Esophagus muscularis mucosa (tissue), 4 donors: ENCODE measurements at places on chromosomes 6 and 20. TPM values are rescaled to one million over a fixed set of nuclear protein-coding genes. Genes with fewer than 3 reads are reported as not detected.
A peak's percentile ranks its signal among the peaks of the same experiment; 100 is the strongest.

ADAM33 gene
- total RNA-seq: 79.7 TPM

RSPH9 gene
- total RNA-seq: not detected

VGLL2 gene
- total RNA-seq: not detected

FAM217A gene
- total RNA-seq: not detected

RAET1E gene
- total RNA-seq: not detected

APCDD1L gene
- total RNA-seq: 0.58 TPM

RAD21L1 gene
- not detected for total RNA-seq

C6orf163 gene
- total RNA-seq: 2.5 TPM

ADGRF4 gene
- total RNA-seq: 0.32 TPM

DNA sequence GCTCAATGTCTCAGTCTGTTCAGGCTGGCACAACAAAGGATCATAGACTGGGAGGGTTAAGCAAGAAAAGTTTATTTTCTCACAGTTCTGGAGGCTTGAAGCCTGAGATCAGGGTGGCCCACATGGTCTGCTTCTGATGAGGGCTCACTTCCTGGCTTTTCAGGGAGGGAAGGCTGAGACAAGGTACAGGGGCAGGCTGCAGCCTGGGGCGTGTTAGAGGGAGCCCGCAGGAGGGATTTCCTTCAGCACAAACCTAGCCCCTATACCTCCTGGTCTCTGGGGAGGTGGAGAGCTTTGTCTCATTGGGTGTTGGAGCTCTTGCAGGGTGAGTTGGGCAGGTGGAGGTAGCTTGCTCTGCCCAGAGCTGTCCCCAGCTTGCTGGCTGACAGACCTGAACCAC, 81.1 kb upstream of the GPR6 start:
- DNase-seq: no peak

DNA sequence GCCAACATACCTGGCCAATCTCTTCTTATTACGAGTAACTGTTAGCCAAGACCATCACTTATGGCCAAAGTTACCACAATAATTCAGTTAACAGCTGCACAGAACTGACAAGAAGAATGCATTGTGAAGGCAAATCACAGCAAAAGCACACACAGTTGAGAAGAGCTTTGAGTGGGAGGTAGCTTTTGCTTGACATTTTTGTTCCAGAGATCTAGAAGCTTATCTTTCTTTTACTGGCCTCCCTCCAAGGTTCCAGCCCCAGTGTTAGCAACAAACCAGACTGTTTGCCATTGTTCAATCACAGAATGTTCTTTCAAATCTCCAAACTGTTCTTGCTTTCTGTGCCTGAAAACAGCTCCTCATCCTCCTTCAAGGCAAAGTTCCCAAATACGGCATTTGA, 35.9 kb upstream of the IRAK1BP1 start:
- no peak for DNase-seq

- DNase-seq: peak; percentile 92
These were observed 181.6 kb upstream of the ECI2 start for GRCh38 chr6:4316867-4317400.

GRCh38 chr6:16450285-16450684, 211.9 kb downstream of the GMPR start:
- no peak for DNase-seq

DNA sequence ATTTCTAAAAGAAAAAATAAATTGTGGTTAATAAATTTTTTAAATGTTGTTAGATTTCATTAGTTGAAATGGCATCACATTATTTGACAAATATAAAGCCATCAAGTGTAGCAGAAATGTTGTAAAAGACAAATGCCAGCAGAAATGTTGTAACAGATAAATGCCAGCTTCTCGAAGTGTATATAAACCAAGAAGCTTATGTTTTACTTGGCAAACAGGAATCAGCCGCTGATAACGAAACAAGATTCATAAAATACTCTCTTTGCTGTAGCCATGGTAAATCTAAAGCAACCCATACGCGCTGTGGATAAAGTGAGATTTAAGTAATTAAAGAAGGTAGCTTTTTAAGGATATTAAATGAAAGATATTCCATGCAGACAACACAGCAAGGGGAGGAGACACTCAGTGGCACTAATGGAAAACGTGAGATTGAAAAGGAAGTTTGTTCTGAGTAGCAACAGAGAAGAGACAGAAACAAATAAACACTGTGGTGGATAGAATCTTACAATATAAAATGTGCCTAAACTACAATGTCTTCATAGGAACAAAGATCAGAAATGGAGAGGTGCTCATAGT, 29.6 kb downstream of the BTBD9 start:
- DNase-seq: no peak

- DNase-seq: no peak
These were observed 103.3 kb upstream of the BACH2 start for GRCh38 chr6:90399970-90400369.

GRCh38 chr20:20031790-20032189, 14.6 kb downstream of the NAA20 start:
- DNase-seq: no peak

- DNase-seq: peak; percentile 91
These were observed 51.4 kb downstream of the TGM2 start for GRCh38 chr20:38113401-38114325.

DNA sequence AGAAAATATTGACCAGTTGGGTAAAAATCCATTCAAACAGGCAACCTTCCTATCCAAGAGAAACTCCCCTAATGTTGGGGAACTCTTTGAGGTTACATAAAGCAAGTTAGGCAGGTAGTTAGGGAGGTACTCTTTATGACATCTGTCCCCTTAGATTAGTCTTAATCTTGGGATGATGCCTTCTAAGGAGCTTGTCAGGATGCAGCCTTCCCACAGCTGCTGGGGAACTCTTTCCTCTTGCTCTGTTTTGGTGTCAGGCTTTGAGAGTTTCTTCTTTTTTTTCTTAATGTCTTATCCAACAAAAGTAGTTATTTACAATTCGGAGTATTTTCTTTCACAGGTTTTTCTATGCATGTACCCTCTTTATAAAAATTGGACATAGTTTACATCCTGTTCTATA, 194.8 kb downstream of the CDKAL1 start:
- no peak for DNase-seq

- DNase-seq: no peak
These were observed 13.5 kb downstream of the HAO1 start for GRCh38 chr20:7926767-7927166.

DNA sequence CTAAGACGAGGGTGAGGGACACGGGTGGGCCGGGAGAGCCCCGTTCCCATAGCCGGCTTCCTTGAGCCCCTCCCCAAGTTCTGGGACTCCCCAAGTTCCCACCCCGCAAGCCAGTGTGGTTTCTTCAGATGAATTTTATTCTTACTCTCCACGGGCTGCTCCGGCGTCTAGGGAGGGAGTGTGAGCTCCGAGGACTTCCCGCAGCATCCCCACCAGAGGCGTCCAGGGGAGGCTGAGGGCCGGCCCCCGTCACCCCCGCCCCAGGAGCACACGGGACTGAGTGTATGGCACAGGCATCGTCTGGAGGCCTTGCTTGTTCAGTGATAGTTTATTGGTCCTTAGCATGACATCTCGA, 10.0 kb upstream of the SLC4A11 start:
- DNase-seq: no peak

DNA sequence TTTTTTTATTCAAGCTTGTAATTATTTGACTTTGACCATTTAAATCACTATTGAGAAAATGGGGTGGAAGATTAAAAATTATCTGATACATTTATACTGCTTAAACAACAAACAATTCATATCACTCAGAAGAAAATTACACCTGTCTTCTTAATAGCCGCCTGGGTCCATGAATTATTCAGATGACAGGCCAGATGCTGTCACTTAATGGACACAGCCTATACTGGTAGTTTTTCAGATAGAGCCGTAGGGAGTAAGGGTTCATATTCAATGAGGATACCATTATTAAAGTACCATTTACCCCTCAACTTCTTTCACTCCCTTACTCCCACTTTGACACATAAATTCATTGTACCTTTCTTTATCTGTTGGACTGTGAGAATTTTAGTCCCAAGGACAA, 1193.4 kb upstream of the MAP3K7 start:
- DNase-seq: no peak

- DNase-seq: no peak
These were observed 378.8 kb downstream of the CENPW start for GRCh38 chr6:126718600-126719327.

- DNase-seq: no peak
These were observed 58.3 kb downstream of the CARMIL1 start for GRCh38 chr6:25337431-25337830.

- no peak for DNase-seq
These were observed 72.9 kb upstream of the DTNBP1 start for GRCh38 chr6:15735567-15736265.

DNA sequence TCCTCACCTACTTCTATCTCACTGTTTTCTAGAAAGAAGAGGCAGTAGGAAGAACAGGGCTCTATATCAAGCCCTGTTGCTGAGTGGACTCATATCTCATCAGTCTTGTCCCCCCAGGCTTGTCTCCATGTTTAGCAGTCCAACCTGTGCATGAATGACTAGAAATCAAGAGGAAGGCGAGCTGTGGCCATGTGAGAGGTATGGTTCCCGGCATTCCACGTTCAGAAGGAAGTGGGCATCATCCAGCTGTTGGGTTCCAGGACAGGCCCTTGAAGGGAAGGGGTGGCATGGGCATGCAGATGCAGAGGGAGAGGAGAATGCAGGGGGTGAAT, 176.6 kb downstream of the MRPL14 start:
- DNase-seq: no peak
